Ecto neural progenitor cell (in vitro differentiated cells): ENCODE measurements at places on chromosomes 7 and 10.

DNA sequence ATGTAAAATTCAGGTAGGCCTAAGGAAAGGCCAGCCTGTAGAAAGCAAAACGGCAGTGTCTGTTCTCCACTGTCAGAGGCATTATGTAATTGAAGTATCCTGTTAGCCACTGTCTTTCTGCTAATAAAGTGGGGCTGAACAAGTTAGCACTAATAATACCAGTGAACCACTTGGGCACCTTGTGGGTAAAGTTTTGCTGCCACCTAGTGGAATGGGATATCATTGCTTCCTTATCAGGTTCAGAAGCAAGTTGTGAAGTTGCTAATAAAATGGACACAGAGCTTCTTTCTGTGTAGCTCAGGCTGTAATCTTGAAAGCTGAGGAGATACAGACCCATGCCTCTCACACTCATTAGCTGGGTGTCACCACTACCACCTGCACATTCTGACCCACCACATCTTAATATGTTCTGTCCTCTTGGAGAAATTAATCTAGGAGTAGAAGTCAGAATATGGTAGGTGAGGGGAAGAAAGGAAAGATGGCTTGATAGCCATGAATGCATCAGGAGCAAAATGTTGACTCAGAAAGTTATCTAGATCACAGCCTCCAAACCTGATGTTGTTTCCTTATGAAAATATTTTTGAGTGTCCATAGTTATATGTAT, 175.1 kb downstream of the SEPTIN7 start:
- DNase-seq, result peak; percentile 52

DNA sequence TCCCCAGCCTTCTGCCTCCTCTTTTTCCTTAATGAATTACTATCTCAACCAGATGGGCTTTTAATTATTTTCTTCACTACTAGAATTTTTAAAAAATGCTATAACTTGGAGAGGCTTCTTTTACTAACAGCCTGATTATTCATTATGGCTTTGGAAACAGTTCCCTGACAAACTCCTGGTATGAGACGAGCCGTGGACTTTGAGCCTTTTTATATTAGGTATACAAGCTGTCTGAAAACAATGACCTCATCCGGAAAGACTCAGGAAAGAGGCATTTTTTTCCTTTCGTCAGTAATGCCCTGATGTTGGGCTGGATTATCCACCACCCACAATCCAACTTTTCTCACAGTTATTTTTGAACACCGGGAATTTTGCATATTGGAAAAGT, 26.7 kb upstream of the ABLIM1 start:
- no peak for DNase-seq

- no peak for DNase-seq
These were observed 85.3 kb upstream of the MGMT start for GRCh38 chr10:129381741-129382140.

- no peak for DNase-seq
These were observed at the start of gene LIPN for GRCh38 chr10:88759366-88760101. TSS of gene LIPN (plus strand) at chr10:88760020. CDS start at chr10:88761406, 1,386 bp downstream.

DNA sequence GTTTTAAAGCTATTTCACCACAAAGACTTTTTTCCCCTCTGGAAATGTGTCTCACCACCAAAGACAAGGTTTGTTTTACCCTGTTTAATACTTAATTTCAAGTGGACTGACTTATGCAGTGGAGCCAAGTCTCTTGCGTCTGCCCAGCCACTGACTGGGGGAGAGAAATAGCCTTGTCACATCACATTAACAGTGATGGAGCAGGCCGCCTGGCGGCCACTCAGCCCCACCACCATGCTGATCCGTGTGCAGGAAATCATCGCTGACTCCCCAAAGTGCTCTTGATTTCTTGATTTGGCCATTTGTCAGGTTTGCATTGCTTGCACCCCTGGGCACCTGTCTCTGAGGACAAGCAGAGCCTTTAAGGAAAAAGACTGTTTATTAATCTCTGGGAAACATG, 334.1 kb downstream of the GLRX3 start:
- peak; percentile 9 for DNase-seq

- DNase-seq, result no peak
These were observed 28.0 kb downstream of the MICU1 start for GRCh38 chr10:72597897-72598296.

DNA sequence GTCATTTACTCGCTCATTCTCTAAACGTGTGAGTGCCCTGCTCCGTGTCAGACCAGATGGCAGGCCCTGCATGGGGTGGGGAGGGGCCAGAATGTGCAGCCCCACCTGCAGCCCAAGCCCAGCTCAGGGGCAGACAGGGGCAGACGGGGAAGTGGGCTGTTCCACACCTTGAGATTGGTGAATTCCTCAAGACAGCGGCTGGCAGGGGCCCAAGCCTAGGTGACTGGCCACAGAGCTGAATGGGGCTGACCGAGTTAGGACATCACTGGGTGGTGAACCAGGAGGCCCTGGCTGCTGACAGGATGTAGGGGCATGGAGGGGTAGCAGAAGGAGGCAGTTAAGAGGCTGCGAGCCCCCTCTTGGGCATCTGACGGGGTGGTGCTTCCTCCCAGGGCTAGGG, 79.1 kb downstream of the MGMT start:
- no peak for DNase-seq

DNA sequence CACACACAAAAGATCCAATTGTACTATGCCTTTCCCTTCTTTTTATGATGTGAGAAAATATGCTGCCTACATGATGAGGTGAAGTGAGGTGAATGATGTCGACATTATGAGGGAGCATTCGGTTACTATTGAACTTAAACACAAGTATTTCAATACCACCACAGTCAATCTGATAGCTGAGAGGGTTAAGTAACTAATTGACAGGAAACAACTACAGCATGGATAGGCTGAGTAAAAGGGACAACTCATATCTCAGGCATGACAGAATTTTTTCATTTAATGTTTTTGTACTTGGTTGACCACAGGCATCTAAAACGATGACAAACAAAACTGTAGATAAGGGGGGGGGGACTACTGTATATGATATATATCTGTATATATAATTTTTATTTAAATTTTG, 488.9 kb downstream of the SH2D4B start:
- no peak for DNase-seq

GRCh38 chr10:12603766-12604470, 254.6 kb downstream of the CAMK1D start:
- DNase-seq, result no peak

DNA sequence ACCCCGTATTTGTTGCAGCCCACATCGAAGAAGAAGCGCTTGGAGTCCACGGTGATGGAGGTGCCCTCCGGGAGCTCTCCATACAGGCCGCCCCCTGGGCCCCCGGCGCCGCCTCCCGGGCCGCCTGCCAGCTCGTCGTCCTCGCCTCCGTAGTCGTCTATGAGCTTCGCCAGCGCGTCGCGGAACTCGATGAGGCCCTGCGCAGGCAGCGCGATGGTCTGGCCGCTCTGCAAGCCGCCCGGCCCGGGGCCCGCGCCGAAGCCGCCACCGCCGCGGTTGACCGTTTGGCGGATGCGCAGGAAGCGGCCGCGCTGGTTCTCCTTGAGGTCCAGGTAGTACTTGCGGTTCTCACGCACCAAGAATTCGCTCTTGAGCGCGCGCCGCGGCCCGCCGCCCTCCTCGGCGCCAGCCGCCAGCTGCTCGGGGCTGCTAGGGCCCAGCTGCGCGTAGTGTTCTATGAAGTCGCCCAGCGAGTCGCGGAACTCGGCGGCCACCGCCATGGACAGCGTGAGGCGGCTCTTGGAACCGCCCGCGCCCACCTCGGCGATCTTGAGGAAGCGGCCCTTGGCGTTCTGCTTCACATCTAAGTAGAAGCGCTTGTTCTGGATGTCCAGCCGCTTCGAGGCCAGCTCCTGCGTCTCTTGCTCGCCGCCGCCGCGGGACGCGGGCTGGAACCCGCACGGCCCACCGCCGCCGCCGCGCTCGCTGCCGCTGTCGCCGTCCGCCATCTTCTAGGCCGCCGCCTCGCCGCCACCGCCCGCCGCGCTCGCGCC, 523 bp downstream of the PURB start:
- DNase-seq, result no peak

GRCh38 chr10:62765726-62766125, 38.8 kb upstream of the ADO start:
- no peak for DNase-seq

GRCh38 chr10:102633287-102633686, 11.0 kb upstream of the TRIM8 start:
- no peak for DNase-seq

DNA sequence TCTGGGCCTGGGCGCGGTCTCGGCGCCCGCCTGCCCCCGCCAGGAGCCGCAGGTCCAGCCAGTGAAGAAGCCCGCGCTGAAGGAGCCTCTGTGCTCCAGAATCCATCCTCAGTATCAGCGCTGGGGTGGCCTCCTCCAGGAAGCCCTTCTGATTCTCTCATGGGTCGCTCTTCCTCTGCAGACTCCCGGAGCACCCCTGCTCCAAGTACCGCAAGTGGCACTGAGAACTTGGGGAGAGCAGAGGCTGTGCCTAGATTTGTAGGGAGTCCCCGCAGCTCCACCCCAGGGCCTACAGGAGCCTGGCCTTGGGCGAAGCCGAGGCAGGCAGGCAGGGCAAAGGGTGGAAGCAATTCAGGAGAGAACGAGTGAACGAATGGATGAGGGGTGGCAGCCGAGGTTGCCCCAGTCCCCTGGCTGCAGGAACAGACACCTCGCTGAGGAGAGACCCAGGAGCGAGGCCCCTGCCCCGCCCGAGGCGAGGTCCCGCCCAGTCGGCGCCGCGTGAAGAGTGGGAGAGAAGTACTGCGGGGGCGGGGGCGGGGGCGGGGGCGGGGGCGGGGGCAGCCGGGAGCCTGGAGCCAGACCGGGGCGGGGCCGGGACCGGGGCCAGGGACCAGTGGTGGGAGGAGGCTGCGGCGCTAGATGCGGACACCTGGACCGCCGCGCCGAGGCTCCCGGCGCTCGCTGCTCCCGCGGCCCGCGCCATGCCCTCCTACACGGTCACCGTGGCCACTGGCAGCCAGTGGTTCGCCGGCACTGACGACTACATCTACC, at the start of gene ALOX5:
Gene ALOX5 (plus strand): TSS at position 641 of the 774 bp plus-strand sequence. CDS start 64 bp downstream, at position 705.
- DNase-seq, result peak; percentile 79
